ENCODE measurements at places on chromosomes 12 and 14.

DNA sequence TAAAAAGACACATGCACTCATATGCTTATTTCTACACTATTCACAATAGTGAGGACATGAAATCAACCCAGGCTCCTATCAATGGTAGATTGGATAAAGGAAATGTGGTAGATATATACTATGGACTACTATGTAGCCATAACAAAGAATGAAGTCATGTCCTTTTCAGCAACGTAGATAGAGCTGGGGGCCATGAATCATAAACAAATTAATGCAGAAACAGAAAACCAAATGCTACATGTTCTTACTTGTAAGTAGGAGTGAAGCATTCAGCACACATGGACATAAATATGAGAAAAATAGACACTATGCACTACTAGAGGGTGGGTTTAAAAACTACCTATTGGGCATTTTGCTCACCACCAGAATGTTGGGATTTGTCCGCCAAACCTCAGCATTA lies 278.0 kb upstream of the MIS18BP1 start:
- no peaks in the 10 kb centered on the region for H3K36me3 ChIP-seq
- no peak for DNase-seq
- H3K4me1 ChIP-seq, result no peaks in the 10 kb centered on the region

GRCh38 chr12:16599081-16599480 lies 6.9 kb downstream of the LMO3 start:
- no peaks in the 10 kb centered on the region for H3K36me3 ChIP-seq
- no peak for DNase-seq
- H3K4me1 ChIP-seq, result peaks cover 2% of the 10 kb centered on the region
- H3K4me3 ChIP-seq, result no peak overlapping the region
- H3K27ac ChIP-seq, result no peak overlapping the region

DNA sequence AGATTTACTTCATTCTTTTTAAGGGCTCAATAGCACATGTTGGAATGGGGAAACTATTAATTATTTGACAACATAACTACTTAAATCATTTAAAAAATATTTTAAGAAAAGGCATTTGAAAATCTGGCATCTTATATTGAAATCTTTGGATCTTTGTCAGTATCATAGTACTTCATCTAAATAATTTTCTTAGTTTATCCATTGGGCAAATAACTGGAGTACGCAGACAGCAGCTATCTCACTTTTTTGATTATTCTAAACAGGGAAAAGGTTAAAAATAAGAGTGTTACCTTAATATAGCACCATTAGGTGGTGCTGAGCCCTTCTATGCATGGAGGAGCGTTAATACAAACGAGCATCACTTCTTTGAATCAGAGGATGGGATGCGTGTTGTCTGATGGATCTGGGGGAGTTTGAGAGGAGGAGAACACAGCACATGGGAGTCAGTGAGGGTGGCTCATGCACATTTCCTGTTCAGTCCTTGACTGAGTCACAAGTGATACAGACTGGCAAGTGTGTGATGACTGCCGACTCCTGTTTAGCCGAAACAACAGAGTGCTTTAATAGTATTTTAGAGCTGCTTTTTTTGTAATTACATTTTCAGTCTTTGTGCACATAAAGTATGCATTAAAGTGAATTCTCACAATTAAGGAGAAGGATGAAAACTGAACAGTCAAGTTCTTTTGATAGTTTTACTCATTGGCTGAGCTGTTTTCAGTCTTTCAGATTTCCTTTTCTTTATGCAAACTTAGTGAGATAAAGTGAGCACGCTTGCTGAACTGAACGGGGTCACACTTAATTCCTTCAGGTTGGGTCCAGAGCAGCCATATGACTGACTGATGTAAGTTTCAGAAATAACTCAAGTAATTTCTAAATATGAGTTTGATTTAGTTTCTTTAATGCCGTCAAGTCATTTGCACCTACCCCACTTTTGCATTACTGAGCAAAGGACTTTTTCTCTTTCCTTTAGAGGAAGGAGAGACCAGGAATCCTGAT lies 92.7 kb downstream of the DIP2B start:
- no peak overlapping the region for H3K27ac ChIP-seq
- no peaks in the 10 kb centered on the region for H3K27me3 ChIP-seq
- no peak for DNase-seq
- H3K4me3 ChIP-seq, result no peak overlapping the region
- no peaks in the 10 kb centered on the region for H3K36me3 ChIP-seq

- no peaks in the 10 kb centered on the region for H3K27me3 ChIP-seq
- H3K4me1 ChIP-seq, result no peaks in the 10 kb centered on the region
These were observed 63.4 kb upstream of the IGF1 start for GRCh38 chr12:102543494-102544485.
